ENCODE measurements at places on chromosomes 7 and 10.

- peak; percentile 10 for ATAC-seq
Measured at GRCh38 chr7:2080060-2080387, 152.7 kb downstream of the MAD1L1 start.

DNA sequence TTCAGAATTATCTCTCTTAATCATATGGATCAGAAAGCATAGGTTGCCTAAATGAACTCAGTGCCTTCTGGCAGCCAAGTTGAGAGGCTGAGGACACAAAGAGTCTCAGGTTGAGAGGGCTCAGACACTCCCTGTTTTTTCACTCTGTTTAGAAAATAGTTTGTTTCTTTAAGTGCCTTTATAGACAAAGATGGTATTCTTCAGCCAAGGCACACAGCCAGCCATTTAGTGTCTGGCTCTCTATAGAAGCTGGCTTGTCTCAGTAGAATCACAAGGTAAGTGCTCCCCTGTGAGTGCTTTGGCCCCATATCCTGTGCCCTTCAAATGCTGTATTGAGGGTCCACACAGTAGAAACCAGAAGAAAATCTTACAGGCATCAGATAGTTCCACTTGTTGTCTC lies 3.6 kb downstream of the GPR158 start:
- no peak for ATAC-seq

GRCh38 chr10:25076506-25077177 lies 60.2 kb downstream of the THNSL1 start:
- no peak for ATAC-seq

DNA sequence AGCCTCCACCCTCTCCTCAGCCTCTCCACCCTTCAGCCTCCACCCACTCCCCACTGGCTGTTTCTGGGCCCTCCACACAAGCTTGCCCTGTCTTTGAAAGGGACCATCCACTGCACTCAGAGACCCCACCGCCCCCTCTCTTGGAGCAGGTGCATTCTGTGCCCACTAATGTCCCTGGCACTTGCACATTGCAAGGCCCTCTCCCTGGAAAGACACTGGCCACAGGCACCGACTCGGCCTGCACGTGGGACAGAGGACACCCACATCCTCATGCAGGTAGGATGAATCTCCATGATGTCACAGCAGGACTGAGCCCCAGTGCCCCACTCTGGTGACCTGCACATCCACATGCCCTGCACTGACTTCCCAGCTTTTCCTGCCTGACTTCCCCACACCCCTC lies 36.8 kb upstream of the EBF3 start:
- ATAC-seq: no peak

GRCh38 chr10:132837905-132838304 lies 52.0 kb upstream of the NKX6-2 start:
- ATAC-seq: no peak

All from motor neuron (in vitro differentiated cells).